ENCODE measurements at places on chromosomes 1 and 21. TPM values are rescaled to one million over a fixed set of nuclear protein-coding genes. Genes with fewer than 3 reads are reported as not detected.

The SPRR2E gene
- total RNA-seq: not detected

The FLG2 gene
- not detected for total RNA-seq

The ADCY10 gene
- total RNA-seq: 0.57 TPM

The PGLYRP4 gene
- total RNA-seq: not detected

The LRRC39 gene
- total RNA-seq: 2.7 TPM

The OR2AK2 gene
- total RNA-seq: not detected

Measured in subcutaneous adipose tissue (tissue), 4 donors.